CD4-positive, alpha-beta T cell treated with Interferon alpha-2 for 1 hour (primary cell): ENCODE measurements at places on chromosomes 3 and 15.

DNA sequence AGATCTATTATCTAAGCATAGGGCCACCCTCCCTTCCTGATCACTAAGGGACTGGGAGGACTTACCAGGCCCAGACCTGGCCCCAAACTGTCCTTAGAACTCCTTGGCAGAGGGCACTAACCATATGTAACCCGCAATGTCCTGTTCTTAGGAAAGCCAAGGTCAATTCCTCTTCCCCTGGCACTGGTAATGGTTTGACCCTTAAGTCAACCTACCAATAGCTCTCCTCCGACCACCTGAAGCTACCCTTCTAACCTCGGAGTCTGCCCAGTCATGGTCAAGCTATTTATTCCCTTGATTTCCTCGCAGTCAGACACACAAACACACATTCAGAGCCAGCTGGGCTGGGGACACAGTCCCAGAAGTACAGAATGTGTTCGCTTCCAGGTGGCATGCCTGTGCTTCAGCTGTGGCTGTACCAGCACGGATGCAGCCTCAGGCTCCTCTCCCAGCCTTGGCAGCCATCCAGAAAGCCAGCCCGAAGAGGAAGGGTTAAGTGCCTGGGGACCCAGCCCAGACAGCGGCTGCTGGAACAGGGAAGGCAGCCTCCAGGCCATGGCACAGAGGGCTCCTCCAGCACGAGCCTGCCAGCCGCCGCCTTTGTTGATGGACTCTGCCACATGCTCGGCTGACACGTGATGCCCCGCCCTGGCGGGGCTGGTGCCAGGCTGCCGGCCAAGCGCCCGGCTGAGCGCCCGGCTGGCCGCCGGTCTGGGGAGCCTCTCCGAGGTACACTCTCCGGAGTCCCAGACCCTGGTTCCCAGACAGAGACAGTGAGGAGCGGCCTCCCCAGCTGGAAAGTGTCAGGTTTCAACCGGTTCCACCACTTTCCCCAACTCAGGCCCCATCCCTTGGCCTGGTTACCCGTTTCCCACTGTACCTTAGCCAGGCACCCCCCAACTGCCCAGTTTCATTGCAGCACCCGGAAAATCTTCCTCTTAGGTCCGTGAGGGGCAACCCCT lies 5.5 kb downstream of the BMF start:
- no peak for DNase-seq

DNA sequence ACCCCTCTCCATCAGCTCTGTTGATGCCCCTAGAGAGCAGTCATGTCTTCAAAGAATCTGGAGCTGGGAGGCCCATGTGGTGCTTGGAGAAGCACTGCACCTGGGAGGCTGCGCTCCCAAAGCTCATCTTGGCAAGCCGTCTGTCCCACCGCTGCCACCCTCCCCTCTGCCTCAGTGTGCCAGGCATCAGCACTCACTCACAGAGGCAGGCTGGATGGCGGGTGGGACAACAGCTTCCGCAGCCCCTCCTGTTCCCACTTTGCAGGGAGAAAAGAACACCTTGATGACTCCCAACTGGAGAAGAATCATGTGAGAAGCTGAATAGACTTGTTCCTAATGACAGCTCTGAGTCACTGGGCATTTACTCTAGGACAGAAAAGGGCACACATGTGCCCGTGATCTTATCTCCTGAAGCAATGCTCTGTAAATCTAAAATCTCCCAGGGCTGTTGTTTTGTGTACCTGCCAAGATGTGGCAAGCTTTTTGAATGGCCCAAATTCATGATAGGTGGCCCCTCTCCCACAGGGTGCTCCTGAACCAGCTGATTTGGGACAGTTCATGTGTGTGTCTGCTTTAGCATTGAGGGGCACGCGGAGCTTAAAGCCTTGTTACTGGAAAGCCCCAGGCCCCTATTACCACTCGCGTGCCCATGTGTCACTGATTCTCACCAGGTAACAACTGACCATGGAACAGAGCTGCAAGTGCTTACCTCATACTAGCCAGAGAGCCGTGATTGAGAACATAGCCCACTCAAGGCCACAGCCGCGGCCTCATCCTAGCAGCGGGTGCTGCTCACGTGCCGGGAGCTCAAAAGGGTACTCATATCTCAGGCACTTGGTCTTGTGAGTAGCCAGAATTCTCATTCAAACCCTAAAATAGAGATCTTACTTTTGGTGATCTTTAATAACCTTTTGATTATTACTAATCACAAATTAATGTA lies 104.4 kb downstream of the DNAJB8 start:
- no peak for DNase-seq

DNA sequence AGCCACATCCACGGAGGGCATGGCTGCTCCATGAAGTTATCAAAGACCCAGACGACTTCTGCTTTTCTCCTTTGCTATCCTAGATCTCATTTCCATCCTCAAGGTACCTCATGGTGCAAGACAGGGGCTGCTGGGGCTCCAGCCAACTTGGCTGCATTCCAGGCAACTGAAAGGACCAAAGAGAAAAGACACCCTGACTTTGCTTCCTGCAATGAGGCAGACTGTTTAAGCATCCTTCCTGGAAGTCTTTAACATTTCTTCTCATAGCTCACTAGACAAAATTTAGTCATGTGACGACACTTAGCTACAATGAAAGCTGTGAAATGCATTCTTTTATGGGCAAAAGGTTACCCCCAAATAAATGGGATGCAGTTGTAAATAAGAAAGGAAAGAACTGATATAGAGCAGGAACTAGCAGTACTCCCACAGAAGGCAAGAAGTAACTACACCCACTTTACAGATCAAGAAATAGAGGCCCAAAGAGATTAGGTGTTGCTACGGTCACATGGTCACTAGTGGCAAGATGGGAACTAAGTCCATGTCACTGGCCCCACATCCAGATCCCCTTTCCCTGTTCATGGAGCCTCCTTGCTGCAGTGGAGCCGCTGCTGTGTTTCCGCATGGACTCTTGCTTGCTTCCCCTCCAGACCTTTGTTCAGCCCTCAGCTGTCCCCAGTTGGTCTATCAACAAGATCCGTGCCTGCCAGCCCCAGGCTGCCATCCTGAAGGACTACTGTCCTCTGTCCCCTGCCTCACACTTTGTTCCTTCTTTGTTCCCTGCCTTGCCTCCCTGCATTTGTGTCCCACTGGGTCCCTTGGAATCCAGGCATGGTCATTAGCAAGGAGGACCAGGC lies 107.0 kb downstream of the XXYLT1 start:
- DNase-seq = no peak

DNA sequence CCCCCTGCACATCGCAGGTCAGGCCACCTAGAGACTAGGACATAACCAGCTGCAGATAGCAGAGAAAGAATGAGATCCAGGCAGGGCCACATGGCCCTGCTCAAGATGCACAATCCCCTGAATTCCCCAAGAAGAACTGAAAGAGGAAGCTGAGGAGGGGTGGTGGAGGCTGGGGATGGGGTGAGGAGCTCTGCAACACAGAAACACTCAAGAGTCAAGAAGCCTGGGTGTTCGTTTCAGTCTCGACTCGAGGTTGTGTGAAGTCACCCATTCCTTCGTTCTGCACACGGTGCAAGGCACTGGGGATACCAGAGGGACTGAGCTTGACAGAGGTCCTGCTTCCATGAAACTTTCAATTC lies 62.0 kb downstream of the TLE3 start:
- DNase-seq = no peak

DNA sequence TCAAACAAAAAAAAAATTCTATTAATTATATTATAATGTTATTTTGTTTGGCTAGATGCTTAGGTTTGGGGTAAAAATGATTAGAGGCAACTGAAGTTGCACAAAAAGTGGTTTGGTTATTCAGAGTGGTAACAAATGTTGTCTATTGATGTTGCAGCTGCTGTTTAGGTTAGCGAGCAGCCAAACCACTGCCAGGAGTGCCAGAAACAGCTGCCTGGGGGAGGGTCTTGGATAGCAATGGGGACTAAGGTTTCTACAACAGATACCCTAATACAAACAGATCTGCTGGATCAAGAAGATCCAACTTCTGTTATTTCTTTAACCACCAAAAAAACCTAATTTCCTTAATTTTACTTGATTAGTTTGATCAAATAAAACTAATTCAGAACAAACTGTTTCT lies 26.6 kb downstream of the BTLA start:
- no peak for DNase-seq

- no peak for DNase-seq
Observed at GRCh38 chr3:183921096-183921495, 36.4 kb upstream of the PARL start.

DNA sequence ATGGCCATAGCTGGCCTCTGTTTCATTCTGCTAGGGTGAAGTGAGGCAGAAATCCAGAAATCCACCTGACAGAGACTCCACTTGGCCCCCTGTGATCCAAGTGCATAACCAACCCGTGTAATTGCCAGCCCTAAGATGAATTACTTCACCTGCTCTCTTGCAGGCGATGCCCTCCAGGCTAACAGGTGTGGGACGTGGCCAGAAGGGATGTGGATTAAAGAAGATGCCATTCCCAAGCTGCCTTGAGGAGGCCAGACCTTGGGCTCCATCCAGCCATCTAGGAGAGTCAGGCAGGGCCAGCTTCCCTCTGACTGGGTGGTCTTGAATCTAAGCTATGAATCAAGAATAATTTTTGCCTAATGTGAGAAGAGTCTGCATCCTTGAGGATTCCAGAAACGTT lies 154.5 kb upstream of the BNIP2 start:
- no peak for DNase-seq

DNA sequence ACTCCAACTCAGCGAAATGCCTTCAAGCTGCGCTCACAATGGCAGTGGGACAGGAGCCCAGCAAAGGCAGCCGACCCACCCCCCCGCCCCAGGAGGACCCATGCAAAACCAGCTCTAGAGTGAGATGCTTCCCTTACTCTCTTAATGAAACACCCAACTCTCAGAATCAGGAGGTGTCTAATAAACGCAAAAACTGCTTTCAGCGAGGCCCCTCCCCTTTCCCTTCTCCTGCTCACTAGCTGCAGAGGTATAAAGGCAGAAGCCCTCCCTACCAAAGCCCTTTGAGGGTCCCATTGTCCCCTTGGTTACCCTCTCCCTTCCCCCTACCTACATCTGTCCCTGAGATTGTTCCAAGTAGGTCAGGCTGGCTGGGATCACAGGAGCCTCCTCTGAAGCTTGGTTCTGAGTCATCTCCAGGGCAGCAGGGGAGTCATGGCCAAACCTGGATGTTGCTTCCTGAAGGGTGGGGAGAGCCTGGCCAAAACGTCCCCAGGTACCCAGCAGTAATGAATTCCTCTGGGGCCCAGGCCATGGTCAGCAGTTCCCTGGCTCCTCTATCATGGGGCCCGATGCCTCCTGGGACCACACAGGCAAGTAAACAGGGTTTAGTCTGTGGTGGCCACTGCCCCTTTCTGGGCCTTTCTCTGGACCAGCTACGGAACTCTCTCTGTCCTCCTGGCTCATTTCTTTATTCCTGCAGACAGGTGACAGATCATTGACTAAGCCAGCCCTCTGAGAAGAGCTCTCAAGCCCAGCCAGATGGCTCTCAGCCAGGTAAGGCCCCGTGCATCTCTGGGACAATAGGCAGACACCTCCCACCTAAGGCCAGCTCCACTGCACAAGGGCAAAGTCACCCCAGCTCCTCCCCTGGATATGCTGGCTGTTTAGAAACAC lies 8.6 kb downstream of the KLHL25 start:
- DNase-seq = no peak

GRCh38 chr15:31116423-31117030 lies 15.0 kb upstream of the TRPM1 start:
- no peak for DNase-seq

DNA sequence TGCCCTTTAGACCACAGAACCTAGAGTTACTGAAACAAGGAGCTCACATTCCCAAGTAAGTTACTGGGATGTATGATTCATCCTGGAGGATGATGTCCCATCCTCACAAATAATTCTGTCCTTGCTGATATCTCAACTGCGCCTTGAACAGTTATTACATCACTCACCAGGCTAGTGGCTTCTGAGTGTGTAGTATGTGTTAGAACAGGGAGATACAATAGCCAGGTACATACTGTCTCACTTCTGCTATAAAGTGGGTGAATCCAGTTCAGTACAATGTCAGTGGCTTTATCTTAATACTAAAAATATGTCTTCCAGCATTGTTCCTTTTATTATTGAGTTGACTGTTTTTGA lies 483.2 kb upstream of the FRG2C start:
- DNase-seq = no peak

GRCh38 chr3:65342084-65342683 lies 654.4 kb upstream of the ADAMTS9 start:
- DNase-seq = no peak

DNA sequence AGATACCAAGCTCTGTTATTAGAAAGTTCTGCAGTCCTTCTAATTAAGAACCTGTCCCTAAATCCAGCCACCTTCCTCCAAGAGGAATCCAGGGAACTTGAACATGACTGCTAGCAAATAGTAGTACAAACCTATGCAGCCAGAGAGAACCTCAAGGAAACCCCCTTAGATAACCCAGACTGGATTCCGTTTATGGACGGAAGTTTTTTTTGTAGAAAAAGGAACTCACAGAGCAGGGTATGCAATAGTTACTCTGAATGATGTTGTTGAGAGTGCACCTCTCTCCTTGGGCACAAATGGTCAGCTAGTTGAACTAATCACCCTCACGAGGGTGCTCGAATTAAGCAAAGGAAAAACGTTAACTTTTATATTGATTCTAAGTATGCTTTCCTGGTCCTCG lies 40.8 kb downstream of the TM4SF18 start:
- no peak for DNase-seq

GRCh38 chr15:57345584-57345983 lies 30.7 kb upstream of the CGNL1 start:
- no peak for DNase-seq

GRCh38 chr3:38154625-38155255 lies 10.6 kb upstream of the OXSR1 start:
- no peak for DNase-seq

DNA sequence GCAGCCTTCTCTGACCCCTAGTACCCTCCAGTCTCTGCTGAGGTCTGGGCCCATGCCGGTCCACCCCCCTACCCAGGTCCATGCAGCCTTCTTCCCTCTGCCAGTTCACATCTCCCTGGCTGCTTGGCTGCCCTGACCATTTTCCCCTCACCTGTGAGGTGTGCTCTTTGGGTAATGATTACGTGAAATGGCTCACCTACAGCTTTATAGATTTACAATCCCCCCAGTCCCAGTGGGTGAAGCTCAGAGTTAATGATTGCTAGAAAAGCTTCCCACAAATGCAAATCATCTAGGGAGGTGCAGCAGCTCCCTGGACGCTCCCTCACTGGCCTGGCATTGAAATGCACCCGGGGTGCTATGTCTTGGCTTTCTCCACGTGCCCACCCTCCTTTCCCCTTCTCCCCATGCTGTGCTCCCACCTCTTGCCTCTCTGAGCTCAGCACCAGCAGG lies 18.7 kb downstream of the PAQR5 start:
- no peak for DNase-seq

- DNase-seq = no peak
Observed at GRCh38 chr3:72231439-72232196, 446.7 kb upstream of the PROK2 start.

DNA sequence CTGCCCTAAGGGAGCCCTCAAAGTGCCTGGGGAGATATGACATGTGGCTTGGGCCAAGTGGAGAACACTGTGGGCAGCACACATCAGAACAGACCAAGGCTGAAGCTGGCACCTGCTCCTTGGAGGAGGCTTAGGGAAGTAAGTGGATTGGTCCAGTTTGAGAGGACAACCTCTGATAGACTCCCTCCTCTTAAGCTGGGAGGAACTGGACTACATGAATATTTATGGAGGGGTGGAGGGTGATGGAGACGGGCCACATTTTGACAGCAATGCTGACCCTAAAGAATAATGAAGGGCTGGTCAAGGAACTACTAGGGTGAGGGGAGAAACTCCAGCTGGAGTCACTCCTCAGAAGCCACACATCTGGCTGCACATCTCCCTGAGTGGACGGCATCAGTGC lies 6.5 kb upstream of the CD276 start:
- DNase-seq = no peak
